SK-MEL-5 (cell line): ENCODE measurements at places on chromosomes 4 and X.
A peak's percentile ranks its signal among the peaks of the same experiment; 100 is the strongest.

GRCh38 chr4:102246416-102246815 lies 98.9 kb downstream of the SLC39A8 start:
- DNase-seq: no peak

GRCh38 chr4:168076989-168077725 lies 15.2 kb upstream of the ANXA10 start:
- peak; percentile 87 for DNase-seq

DNA sequence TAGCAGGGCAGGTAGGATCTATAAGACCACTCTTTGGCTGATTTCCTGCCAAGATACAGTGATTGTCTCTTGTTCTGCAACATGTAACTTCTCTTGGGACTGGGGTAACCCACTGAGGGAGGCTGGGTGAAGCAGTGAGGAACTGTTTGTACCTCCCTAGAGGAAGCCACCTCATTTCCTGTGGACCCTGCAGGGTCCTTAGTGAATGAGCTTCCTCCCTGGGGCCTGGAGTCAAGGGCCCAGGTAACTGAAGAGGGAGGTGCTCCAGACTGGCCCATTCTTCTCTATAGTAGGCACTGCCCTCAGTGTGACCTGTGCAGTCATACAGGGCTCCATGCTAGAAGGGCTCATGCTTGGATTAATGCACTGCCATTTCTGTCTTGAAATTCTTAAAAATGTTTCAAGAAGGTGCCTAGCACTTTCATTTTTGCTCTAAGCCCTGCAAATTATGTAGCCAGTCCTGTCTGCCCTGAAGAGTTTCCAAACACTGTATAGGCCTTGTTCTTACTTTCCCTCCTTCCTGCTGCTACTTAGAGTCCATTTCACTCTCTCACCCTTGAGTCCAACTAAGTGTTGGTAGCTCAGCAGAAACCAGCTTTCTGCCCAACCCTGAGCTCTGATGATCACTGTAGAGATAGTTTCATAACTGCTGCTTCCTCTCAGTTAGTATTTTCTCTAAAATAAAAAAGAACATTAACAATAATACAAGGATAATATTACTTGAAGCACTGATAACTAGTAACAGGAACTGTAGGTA lies 8.5 kb upstream of the GRIA3 start:
- DNase-seq: no peak

DNA sequence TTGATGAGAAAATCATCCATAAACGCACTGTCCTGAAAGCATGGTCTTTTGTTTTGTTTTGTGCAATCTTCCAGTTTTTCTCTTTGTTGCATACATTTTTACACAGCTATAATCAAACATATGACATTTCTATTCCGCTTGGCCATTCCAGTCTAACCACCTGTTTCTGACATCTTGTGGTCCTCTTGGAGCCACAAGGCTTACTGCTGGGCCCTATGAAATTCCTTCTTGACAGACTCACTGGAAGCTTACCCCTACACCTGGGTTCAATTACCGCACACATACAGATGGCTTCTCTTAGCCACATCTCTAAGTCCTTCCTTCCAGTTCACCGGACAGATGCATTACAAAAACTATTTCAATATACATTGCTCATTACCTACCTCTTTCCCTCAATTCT lies 72.4 kb downstream of the PAPSS1 start:
- DNase-seq: no peak

GRCh38 chr4:10347281-10347795 lies 109.9 kb downstream of the ZNF518B start:
- no peak for DNase-seq
